ENCODE measurements at places on chromosomes 16 and 17.

DNA sequence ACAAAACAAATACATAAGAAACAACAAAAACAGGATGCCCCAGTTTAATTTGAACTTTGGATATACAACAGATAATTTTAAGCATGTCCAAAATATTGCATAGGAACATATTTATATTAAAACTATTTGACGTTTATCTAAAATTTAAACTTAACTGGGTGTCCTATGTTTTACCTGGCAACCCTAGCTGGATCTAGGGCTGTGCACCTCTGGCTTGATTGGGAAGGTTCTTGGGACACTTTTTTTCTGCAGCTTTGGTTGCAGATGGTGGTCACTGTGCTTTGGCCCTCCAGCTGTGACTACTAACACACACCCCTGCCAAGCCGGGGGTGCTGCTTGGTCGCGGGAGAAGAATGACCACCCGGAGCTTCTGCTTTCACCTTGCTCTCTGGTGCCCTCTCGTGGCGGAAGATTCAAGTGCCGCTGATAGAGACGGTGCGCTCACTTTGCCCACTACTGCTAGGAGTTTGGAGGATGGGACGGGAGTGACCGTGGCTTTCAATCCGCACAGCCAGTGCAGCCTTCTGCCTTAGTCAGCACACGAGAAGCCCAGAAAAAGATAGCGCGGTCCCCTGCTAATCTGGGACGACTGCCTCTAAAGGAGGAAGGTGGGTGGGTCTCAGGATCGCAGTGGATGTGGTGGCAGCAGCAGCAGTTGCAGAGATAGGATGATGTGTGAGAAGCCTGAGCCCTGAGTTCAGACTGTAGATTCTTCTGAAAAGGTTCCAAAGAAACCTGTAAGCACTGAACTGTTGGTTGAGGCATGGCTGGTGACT is 6.7 kb downstream of the SPACA3 start:
- no peak for ATAC-seq

- no peak for ATAC-seq
Measured at GRCh38 chr16:27311897-27312303, 1.9 kb upstream of the IL4R start.

DNA sequence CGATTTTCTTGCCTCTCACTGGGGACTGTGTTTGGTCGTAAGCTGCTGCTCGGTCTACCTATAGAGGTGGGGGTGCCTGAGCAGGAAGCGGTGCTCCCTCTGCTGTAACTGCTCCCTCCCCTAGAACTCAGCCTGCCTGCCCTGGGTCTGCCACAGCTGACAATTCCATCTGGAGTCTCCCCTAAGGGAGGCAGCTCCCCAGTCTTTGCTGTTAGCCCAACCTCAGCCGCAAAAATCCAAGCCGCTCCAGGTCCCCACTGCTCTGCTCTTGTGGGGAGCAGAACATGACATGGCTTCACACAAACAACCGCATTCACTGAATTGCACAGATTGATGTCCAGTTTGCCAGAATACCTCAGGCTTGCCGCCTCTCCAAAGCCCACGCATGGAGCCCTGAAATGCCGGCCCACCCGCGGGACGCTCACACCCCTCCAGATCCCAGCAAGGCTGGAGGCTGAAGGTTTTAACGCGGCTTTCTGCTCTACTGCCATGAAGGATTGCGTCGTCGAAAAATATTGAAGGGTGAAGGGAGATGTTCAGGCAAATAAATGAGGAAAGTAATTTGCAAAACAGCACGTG is 221.5 kb upstream of the FOXF1 start:
- ATAC-seq = no peak

- ATAC-seq = no peak
Measured at GRCh38 chr16:52592778-52593177, 45.8 kb upstream of the TOX3 start.
